ENCODE measurements at places on chromosomes 6 and 20.

GRCh38 chr6:47687432-47687831, 10.9 kb upstream of the ADGRF4 start:
- DNase-seq = no peak

DNA sequence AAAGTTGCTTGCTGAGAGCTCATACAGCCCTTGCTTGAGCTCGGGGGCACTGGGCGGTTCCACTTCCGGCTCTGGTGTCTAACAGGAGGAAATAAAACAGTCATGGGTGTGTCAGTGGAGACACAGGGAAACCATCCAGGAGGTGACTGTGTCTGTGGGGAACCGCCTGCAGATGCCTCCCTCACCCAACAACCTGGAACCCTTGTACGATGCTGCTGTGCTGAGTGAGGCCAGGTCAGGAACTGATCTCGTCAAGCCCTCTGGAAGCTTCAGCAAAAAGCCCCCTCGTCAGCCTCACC, 15.5 kb downstream of the TXNDC5 start:
- no peak for DNase-seq

DNA sequence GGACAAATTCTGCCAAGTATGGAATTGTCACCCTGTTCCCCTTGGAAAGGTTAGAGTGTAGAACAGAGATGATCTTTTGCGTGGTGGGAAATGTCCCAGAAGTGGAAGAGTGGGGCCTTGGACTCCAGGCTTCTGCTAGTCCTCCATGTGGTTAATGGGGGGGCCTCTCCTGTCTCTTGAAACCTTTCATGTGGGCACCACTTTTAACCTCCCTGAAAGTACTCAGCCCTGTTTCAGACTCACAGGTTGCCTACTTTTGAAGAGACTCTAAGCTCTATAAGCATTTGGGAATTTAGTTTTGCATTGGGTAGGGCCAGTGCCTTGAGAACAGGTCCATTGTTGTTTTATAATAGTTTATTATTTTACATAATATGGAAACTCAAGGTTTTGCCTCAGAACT, 17.5 kb downstream of the RREB1 start:
- DNase-seq = no peak

DNA sequence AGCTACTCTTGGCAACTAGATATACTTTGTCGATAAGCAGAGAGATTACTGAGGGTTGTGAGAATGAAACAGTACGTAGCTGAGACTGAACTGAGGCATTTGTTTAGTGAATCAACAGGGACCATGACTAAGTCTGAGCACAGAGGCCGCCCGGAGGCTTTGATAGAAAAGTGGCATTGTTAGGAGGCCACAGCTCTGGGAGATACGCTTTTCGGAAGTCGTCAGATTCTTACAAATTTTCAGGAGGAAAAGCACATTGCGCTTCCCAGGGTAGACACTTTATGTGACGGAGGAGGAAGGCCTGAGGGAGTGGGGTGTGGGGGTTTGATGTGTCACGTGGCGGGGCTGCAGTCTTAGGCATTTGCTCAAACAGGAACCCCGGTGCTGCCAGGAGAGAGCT, 69.4 kb downstream of the PSMG4 start:
- no peak for DNase-seq

DNA sequence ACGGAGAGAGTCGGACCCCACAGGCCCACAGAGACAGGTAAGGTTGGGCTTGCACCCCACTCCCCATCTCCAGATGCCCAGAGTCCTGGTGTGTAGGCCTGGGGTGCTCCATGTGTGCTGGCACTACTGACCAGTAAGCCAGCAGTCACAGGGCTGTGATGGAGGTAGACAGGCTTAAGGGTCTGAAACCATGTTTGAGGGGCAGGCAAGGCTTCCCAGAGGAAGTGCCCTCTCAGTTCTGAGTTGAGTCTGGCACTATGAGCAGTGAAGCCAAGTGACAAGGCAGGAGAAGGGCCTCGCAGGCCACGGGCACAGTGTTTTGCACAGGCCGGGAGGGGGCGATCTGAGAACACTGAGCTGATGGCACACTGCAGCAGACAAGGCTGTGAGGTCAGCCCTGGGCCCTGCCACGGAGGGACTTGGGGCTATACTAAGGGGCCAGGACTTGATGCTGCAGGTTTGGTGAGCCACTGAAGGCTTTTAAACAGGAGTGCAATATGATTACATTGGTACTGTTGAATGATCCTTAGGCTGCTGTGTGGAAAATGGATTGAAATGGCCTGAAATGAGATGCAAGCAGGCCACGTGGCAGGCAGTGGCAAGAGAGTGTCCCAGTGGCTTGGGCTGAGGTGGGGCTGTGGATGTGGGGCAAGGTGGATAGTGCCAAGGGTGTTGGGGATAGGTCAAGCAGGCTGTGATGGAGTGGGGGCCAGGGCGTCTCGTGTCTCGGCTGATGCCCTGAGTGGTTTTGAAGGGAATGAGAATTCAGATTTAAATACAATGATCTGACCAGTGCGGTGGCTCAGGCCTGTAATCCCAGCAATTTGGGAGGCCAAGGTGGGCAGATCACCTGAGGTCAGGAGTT, 20.3 kb downstream of the TTBK1 start:
- peak; percentile 51 for DNase-seq

GRCh38 chr6:33161354-33162331, 30.6 kb downstream of the COL11A2 start:
- peak; percentile 56 for DNase-seq

DNA sequence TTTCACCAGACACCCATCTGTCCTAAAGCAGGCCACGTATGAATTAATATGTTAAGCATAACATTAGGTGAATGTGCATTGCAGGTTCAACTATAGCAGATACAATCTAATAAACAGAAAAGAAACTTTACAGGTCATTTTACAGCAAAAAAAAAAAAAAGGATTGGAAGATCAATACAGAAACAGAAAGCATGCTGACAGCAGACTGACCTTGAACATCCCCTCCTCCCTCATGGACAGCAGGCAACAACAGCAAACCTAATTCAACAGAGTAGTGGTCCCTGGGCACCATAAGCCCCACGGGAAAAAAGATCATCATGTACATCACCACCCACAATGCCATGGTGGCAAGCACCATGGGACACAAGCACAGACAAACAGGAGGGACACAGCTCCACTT, 12.1 kb upstream of the RAB22A start:
- no peak for DNase-seq

DNA sequence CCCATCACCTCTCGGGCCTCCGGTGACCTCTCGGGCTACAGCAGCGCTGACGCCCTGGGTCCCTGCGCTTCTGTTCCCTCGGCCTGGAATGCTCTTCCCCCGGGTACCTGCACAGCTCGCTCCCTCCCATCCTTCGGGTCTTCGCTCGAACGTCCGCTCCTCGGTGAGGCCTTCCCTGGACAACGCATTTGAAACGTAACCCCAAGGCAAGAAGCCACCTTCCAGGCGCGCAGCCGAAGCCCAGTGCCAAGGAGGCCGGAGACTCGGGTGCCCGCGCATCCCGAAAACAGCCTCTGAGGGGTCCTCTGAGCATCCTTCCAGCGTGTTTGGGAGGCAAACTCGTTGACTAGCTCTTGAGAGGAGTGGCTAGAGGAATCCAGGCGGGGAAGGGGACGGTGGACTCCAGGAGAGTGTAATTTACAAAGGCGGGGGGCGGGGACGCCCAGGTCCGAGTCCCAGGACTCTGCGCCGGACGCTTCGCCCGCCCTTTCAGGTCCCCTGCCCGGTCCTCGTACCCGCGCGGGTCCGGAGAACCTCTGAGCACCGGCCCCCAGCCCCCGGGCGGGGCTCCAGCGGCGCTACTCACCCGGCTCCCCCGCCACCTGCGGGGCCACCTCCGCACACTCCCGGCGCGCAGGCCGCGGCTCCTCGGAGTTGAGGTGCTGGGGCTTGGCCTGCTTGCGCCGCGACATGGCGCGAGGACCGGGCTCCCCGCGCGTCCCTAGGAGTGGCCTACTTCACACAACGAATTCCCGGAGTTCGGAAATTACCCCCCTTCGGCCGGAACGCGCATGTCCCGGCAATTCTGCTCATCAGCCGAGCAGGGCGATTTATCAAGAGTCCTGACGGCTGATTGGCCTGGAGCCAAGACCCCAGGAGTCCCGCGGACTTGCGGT, 86.8 kb downstream of the ZFP64 start:
- no peak for DNase-seq

DNA sequence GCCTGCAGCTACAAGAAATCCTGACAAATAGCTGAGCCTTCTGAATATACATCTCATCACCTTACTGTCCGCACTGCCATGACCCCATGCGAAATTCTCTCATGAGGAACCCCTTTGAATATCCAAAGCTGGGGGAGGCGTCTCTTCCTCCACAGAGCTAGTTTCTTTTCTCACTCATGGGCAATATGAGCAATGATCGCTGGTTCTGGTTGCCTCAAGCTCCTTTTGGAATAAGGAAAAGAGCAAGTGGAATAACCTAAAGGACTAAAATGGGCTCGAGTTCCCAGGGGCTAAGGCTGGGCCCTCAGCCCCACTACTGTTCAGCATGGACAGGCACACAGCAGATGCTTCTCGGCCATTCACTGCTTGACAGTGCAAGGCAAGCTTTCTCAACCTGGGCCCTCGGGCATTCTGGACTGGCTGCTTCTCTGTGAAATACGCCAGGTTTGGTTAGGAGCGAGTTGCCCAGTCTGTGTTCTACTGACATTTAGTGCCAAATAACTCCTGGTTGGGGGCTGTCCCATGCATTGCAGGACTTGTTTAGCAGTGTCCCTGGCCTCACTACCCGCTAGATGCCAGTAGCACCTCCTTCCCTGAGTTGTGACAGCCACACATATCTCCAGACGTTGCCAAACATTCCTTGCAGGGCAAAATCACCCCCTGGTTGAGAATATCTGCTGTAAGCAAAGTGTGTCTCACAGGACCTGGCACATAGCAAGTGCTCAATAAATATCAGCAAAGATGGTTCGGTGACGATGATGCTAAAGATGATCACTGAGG, 156.8 kb downstream of the CEBPB start:
- no peak for DNase-seq

GRCh38 chr6:73854998-73855718, 159.2 kb downstream of the CD109 start:
- DNase-seq = no peak

- DNase-seq = no peak
Measured at GRCh38 chr20:18722371-18722770, 91.2 kb upstream of the SCP2D1 start.

DNA sequence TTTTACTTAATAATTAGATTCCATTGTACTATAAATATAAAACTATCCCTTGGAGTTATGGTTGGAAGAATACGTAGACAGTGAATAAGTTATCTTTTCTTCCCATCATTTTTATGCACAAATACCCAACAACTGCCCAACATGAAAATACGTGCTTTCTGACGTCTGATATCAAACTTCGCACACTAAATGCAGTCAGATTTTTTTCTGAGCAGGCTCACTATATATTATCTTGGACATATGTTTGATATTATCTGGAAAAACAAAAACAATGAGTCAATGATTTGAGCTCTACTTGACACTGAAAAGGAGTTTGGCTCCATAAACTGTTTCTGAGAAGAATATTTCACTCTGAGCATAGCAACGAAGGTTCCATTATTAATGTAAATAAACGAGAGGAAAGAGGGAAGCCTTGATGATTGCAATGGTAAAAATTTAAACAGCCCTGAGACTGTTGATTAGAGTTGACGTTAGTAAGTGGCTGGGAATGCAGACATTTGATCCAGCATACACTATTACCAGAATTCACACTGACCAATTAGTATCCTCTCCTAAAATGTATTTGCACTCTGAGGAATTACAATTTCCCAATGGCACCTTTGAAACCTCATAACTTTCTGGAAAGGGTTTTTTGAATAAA, 1090.0 kb downstream of the EPHA7 start:
- no peak for DNase-seq

DNA sequence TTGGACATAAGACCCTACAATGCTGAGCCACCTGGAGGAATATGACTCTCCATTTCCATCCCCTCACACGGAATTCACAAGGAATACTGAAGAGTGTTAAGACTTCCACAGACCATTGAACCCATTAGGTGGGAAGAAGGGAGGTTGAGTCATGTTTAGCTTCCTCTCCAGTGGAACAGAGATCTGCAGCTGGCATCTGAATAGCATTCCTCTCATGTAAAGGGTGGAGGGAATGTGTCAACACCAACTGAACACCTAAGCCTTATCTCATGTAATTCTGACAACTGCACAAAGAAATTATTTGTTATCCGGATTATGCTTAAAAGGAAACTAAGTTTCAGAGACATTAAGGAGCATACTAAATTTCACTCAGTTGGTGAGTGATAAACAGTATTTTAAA, 705.9 kb downstream of the MAFB start:
- no peak for DNase-seq

DNA sequence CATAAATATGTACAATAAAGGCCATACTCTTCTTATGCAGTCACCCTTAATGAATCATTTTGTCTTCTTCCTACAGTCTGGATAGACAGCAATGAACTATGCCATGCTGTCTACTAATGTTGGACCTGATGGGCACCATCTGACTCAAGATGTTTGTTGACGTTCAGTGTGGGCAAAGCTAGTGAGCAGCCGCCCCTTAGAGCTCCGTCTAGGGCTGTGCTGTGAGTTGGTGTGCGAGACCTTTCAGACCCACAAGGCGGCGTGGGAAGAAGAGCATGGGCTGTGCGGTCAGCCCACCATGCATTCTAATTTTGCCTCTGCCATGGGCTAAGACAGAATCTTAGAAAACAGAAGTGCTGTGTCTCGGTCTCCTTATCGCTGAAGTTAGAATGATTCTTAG, 829.4 kb downstream of the QKI start:
- DNase-seq = no peak

DNA sequence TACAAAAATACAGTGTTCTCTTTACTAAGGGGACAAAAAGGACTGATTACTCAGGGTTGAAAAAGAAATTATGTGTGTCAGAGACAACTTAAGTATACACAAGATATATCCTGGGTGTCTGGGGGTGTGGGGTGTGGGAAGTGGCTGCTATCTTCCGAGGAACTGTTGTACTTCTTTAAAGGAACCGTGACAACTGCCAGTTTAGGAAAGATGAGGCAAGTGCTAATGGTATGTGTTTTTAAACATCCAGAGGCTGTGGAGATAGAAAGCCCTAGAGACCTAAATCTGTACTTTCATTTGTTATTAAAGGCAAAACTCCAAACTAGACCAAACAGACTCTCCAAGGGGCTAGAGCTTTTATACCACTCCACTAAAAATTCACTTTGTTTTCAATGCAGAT, 95.6 kb downstream of the SNAP25 start:
- no peak for DNase-seq

DNA sequence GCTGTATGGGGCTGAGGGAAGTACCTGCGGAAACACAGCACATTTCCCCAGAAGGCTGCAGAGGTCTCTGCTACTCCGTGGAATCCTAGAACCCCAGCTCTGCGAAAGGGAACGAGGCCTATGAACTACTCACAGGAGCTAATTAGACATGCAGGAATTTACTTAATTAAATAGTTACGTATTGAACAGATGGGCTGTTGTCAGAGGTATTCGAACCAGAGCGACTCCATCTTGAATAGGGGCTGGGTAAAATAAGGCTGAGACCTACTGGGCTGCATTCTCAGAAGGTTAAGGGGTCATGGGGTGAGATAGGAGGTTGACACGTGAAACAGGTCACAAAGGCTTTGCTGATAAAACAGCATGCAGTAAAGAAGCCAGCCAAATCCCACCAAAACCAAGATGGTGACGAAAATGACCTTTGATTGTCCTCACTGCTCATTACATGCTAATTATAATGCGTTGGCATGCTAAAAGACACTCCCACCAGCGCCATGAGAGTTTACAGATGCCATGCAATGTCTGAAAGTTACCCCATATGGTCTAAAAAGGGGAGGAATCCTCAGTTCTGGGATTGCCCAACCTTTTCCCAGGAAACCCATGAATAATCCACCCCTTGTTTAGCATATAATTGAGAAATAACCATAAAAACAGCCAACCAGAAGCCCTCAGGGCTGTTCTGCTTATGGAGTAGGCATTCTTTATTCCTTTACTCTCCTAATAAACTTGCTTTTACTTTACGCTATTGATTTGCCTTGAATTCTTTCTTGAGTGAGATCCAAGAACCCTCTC, 14.7 kb upstream of the SSTR4 start:
- DNase-seq = no peak

All from activated CD8-positive, alpha-beta memory T cell treated with anti-CD3 and anti-CD28 coated beads for 4 hours (primary cell).